ENCODE measurements at places on chromosomes 5 and 9.
A peak's percentile ranks its signal among the peaks of the same experiment; 100 is the strongest.

DNA sequence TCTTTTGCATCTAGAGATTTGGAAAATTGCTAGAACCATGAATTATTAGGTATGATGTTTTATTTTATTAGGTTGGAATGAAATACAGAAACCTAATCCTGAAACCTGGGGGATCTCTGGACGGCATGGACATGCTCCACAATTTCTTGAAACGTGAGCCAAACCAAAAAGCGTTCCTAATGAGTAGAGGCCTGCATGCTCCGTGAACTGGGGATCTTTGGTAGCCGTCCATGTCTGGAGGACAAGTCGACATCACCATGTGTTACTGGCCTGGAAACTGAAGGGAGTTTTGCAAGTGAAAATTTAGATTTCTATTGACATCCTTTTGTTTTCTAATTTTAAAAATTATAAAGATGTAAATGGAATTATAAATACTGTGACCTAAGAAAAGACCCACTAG, 100.7 kb downstream of the NLN start:
- DNase-seq = no peak

- DNase-seq = peak; percentile 59
Measured at GRCh38 chr5:109053995-109054417, 306.3 kb downstream of the FER start.

DNA sequence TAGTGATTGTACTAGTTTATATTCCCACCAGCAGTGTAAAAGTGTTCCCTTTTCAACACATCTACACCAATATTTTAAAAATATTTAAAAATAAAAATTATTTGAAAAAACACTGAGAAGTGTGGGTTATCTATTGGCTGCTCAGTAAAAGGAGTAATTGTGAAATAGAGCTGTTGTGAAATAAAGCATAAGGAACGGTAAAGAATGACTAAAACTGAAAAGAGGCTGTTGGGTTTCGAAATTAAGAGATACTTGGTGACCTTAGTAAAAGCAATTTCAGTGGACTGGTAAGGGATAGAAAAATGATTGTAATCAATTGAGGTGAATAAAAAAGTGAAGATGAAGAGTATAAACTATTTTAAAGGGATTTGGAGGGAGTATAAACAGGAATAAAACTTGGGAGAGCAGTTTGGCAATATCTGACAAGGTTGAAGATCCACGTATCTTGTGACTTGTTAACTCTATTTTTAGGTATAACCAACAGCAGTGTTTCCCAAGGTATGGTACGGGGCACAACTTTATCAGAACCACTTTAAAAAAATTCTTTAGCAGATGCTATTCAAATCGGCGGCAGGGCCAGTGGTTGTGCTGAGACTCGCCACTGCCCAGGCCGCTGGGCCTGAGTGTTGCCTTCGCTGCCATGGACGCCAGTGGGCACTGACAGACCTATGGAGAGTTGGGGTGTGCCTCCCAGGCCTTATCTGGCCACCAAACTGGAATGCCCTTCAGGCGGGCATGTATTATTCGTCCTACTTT, 63.3 kb downstream of the TMEM38B start:
- peak; percentile 6 for DNase-seq

DNA sequence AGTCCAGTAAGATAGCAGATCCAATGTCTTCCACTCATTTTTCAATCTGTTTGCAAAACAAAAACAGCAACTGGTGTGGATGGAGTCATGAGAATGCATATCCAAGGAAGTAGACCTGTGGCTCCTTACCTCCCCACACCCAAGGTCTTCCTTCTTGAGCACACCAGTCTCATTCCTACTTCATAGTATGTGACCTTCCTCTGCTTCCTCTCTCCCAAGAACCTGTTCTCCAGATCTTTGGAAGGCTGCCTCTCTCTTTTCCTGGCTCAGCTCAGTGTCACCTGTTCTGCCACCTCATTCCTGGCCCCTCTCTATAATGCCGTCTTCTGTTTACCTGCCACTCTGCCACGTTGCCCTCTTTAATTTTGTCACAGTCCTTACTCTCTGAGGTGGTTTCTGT, 7.9 kb upstream of the TRIM7 start:
- no peak for DNase-seq

Data from fibroblast of the aortic adventitia (primary cell).